Stromal cell of bone marrow (primary cell): ENCODE measurements at places on chromosomes 1 and 21.

DNA sequence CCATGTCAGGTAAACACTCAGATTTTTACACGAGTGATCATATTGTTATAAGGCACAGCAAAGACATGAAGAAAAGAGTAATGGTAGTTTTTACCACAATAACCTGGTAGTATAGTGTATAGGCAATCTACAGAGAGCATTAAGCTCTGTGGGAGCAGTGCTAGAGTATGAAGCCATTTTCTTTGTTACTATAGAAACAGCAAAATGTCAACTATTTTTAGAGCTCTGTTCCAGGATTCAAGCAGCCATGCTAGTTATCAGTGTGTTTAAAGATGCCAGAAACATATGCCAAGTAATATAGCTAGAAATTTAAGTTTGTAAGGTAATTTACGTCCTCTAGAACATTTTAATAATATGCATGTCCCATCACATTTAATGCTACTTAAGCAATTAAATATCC lies 77.6 kb upstream of the RGS18 start:
- DNase-seq: no peak

DNA sequence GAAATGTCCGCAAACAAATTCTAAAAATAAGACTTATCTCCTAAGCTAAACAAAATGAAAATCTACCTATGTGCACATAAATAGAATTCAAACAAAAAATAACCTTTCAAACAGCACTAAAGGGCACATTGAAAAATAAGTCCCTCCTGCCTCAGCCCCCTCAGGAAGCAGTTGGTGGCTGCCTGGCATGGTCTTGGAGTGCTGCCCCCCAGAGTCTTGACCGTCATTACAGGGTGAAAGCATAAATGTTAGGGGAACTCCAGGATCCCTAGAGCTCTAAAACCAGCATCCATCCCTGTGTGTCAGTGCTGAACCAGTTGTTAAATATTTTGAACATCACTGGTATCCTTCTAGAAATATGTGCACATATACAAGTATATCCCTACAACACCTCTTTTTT lies 6.5 kb upstream of the NPL start:
- no peak for DNase-seq

DNA sequence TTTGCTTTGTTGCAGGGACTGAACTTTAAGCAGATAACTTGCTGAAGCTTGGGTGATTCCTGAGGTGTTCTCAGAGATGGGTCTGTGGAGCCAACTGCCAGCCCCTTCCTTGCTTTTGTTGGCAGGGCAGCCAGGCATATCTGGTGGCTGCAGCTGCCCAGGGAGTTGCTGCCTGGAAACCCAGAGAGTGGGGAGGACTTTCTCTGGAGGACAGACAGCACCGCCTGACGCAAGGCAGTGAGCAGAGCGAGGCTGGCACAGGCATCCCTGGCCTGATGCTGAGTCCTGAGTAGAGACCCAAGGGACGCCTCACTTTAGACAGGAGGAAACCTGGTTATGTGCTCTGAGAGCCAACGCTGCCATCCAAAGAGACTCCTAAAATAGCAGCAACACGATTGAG lies 9.8 kb upstream of the OLFML2B start:
- no peak for DNase-seq

DNA sequence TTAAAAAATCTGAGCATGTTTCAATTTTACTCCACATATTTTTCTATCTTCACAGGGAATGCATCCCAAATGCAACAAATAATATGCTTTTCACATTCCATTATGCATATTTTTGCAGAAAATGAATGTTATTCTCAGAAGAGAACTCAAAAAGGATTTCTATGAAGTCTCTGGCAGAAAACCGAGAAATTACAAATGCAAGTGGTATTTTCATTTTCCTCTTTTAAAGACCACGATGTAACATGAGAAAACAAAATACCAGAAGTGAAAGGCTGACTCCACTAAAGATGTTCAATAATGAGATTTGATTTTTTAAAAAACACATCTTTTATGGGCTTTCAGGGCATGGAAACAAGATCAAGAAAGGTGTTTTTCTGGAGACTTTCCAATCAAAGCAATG lies 5.0 kb upstream of the PDC start:
- DNase-seq: no peak

- no peak for DNase-seq
Measured at GRCh38 chr1:27726173-27727044, 648 bp downstream of the FAM76A start.

- no peak for DNase-seq
Measured at GRCh38 chr1:67812226-67812625, 21.0 kb downstream of the GNG12 start.

- no peak for DNase-seq
Measured at GRCh38 chr1:119276558-119276957, 92.0 kb upstream of the HAO2 start.

DNA sequence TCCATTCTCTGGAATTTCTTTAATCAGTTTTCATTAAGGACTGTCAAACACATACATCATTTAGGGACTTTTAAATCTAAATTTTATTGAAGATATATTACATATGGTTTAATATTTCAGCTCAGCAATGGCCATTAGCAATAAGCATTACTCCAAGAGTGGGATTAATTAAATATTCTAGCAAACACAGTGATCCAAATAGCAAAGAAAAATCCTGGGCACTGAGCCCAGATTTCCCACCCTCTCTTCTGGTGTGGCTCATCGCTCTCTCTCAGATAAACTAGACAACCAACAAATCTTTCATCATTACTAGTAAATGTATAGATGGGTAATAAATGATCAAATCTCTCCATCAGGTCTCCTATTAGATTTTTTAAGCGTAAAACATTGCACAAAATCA lies 53.5 kb upstream of the FOXD3 start:
- DNase-seq: no peak

- DNase-seq: no peak
Measured at GRCh38 chr1:41895552-41895951, 23.2 kb downstream of the HIVEP3 start.

DNA sequence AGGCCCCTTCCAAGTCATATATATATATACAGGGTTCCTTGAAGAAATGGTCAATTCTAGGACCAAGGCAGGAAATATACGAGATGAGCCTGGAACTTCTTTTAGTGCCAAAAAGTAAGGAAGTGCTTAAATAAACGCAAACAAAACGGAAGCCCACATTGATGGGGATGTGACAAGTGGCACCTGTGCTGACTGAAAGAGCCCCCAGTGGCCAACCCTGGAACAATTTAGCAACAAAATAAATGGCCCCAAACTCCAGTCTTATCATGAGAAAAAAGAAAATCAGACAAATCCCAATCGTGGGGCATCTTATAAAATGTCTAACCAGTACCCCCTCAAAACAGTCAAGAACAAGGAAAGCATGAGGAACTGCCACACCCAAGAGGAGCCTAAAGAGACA lies 17.7 kb downstream of the PLA2G5 start:
- no peak for DNase-seq

GRCh38 chr1:219573158-219573557 lies 39.7 kb downstream of the ZC3H11B start:
- no peak for DNase-seq

DNA sequence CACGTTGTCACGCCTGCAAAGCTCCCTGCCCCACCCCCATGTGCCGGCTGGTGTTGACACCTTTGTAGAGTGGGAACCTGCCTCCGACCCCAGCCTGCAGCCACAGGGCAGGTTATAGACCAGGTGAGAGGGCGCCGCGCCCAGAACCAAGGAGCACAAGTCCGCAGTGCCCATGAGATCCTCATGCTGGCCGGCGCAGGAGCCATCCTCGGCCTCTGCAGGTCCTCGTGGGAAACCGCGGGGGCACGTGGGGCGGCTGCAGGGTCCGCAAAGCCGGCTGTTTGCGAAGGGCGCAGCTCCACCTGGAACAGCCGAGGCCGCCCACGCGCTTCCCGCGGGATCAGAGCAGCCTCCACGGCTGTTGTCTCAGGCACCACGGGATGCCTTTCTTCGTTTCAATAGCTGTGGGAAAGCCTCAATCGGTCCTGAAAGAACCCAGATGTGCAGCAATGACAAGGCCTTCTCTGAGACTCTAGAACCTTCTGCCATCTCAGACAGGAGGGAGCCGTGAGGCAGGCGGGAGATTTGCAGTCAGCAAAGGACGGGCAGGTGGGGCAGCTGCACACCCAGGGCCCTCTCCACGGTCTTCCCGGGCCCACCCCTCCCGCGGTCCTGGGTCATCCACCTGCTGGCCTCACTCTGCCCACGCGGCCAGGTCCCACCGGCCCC lies 29.9 kb downstream of the POFUT2 start:
- no peak for DNase-seq

- DNase-seq: no peak
Measured at GRCh38 chr1:196660272-196660671, 8.4 kb downstream of the CFH start.

DNA sequence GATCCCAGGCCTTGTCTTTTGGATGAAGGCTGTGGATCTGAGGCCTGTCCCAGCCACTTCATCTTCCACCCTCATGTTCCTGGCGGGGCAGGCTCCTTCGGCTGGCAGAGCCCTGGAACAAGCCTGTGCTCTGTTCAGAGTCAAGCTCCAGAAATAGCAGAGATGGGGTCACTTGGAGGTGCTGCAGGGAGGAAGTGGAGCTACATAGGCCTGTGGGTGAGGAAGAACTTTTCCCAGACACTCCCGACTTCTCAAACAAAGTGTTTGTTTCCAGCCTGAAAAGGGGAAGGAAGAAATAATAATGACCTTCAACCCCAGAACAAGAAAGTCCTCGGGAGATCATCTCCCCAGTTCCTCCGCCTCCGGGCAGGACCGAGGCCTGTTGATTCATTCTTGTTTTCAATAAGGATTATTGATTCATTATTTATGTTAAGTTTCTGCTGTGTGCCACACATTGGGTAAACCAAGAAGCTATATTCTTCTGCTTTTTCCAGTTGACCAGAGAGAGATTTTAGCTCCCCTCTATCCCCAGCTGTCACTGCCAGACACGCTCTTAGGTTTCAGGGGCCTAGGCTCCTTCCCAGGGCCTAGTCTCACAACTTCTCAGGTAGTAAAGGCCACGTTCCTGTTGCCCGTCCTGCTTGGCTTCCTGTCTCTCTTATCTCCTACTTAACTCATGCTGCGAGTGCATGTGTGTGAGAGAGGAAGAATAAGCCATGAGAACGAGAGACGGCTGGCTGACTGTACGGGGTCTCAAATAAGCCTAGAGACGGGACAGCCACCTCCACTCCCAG lies 16.9 kb downstream of the IKBKE start:
- no peak for DNase-seq

DNA sequence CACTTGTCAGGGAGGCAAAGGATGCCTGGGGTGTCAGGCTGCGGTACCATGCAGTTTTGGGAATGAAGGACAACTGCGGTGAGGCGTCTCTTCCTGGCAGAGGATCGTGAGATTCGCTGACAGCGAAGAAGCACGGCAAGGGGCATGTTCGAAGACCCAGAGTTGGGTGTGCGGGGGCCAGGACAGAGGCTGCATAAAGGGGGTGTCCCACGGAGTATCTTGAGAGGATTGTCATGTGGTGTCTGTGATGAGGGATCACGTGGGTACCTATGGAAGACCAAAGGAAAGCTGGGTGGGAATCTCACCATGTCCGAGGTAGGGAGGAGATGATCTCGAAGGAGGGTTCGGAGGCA lies 372 bp downstream of the SLC25A44 start:
- DNase-seq: no peak

- DNase-seq: no peak
Measured at GRCh38 chr1:50976111-50976889, 6.3 kb downstream of the CDKN2C start.

DNA sequence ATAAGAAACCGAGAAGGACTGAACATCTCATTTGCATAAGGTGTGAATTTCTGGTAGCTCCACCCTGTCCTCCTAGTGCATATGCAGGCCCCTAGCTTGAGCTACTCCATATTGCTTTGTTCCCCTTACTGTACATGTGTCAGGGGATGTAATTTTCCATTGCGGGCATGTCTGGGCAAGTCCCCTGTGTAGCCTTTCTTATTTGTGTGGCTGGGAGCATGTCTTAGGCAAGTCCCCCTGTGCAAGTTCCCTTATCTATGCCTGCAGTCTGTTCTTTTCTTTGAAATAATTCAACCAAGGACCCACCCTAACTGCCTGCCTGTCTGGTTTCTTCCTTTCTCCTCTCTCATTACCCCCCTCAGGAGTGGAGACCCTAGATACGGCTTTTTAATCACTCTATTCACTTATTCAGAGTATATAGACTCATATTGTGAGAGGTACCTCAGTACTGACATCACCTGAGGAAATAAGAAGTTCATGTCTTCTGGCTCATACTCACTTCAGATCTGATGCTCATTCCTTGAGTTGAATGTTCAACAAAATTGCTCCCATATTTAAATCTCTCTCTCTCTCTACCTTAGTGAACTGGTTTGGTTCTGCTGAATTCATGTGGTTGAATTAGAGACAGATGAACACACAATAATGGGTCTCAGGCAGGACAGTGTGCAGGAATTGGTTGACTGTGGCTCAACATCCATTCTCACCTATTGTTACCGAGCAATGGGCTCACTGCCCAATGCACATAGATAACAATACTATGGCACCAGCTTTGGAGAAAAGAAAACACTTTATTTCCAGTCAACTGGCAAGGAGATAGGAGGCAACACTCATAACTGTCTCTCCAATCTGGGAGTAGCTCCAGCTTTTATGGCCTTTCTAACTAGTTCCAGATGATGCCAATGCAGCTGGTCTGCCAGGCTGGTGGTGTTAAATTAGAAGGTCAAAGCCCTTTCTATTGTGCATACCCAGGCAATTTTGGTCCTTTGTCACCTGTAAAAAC lies 27.9 kb upstream of the NPL start:
- no peak for DNase-seq

- peak; percentile 93 for DNase-seq
Measured at GRCh38 chr1:240312872-240313271, 221.2 kb downstream of the FMN2 start.

DNA sequence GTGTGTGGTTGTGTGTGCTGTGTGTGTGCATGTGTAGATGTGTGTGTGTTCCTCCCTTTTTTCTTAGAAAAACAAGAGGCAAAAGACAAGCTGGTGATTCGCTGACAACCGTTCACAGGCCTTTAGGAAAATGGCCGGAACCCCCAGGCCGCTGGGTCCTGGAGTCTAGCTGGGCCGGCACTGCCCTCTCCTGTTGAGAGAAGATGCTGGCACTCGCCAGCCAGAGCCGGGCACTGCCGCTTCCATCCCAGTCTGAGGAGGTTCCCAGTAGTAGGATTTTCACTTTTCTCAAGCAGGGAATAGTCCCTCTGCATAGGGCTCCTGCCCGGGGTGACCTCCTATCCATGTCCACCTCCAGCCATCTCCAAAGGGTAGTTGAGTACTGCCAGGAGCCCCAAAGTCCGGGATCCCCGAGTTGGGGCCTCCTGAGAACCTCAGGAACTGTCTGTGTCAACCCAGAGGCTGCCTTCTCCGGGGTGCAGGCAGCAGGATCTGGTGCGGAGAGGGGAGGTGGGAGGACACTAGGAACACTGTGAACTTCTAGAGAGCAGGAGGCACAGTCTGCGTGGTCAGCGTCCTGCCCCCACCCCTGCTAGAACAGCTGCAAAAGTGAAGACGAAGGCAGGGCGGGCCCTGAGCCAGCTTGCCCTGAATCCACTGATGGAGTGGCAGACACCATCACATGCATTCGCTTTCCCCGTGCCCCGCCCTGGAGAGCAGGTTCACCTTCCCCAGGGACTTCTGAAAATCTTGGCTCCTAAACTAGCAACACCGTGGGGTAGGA lies 44.1 kb upstream of the ARHGEF16 start:
- peak; percentile 70 for DNase-seq
